Thyroid gland (tissue), 4 donors: ENCODE measurements at places on chromosomes 1 and 21.

DNA sequence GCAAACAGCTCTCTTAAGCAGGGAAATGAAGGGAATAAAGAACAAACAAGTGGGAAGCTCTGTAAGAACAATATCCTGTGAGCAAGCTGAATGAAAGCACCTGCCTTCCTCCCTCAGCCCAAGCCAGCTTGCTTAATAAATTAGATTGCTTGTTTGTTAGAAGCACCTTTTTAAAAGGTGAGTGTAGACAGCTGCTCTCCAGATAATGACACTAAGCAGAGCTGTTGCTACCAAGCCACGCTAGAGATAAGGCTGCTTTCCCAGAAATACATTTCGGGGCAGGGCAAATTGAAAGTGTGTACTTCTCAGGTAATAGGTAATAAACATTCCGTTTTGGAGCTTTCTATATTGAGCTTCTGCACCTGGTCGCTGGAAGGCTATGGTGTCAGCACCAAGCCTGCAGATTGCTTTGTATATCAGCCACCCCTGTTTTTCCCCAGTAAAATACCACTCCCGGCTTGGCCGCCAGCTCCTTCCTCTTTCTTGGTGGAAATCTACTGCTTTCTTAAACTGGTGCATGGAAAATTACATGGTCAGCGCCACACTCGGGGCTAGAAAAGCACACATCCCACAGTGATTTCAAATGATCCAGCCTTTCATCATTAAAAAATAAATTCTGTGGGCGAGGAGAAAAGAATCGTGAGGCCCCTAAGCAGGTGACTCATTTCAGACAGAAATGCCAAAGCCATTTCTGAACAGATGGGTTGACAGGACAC, 151.3 kb downstream of the ETS2 start:
- no peak for DNase-seq

DNA sequence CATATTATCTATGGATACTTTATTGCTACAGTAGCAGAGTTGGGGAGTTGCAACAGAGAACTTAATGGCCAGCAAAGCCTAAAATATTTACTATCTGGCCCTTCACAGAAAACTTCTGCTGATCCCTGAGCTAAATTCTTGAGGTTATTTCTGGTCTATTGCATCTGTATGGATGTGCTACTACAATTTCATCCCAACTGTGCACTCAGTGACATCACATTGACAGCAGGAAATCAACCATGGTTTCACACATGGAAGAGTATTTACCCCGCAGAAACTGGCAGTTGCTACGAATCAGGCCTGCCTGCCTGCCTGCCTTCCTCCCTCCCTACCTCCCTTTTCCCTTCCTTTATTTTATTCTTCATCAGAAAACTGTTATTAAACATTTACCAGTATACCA, 12.1 kb downstream of the CLCA2 start:
- DNase-seq, result no peak

DNA sequence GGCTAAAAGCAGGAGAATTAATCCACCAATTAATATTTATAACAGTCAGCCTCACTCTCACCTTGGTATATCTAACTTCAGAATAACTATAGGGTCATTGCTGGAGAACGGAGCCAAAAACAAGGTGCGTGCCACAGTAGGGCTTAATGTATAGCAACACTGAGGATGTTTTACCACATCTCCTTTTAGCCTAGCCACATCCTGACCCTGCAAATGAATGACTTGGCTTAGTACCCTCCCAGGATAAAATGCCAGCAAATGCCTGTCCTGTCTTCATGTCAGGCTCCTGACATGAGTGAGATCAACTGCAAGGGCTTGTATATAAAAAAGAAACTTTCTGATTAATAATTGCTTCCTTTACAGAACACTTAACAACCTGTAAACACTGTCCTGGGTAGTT, 2.7 kb upstream of the CDC42BPA start:
- DNase-seq, result no peak

DNA sequence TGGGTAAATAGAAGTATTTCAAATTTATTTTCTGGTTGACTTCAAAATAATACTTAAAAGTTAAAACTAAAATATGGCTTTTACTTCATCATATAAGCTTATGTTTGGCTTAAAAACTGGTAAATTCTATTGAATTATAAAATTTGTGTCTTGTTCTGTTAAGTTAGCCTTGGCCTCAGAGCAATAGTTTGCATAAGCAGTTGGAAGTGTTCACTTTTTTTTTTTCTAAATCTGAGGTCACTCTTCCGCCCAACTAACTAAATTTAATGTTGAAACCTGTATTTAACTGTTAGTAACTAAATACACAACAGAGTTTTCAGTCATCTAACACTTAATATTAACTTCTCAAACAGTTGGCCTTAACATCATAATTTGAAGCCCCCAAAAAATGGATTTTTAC, 871.7 kb upstream of the ADAMTS5 start:
- no peak for DNase-seq

DNA sequence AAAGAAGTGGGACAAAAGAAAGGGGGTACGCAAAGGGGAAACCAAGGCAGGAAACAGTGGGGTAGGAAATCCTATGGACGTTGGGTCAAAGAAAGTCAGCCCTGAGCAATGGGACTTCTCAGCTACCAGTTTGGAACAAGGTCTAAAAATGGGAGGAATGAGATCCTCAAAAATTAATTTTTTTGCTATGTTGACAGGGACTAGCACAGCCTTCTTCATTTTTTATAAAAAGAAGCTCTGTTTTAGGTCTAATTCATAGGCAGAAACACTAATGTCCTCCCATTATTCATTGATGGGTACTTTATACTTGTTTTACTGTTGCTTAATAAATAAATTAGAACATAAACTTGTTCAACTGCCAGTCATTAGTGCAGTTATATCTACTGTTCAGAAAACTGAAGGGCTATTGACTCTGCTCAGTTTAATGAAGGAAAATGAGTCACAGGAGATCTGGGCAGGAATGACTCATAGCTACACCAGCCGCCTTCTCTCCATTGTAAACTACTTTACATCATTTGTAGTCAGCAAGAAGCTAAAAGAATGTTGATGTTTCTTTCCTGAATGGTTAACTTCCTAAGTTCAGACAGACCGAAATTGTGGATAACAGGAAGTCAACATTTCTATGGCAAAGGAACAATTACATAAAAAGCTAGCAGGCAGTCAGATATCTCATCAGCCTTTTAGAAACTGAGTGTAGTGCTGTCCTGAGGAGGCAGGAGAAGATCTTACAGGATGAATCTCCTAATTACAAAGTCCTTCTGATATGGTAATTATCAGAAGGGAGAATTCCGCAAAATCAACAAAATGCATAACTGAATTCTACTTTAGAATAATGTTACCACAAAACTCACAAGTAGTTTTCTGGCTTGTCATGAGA, 356.4 kb upstream of the PKN2 start:
- DNase-seq, result no peak

DNA sequence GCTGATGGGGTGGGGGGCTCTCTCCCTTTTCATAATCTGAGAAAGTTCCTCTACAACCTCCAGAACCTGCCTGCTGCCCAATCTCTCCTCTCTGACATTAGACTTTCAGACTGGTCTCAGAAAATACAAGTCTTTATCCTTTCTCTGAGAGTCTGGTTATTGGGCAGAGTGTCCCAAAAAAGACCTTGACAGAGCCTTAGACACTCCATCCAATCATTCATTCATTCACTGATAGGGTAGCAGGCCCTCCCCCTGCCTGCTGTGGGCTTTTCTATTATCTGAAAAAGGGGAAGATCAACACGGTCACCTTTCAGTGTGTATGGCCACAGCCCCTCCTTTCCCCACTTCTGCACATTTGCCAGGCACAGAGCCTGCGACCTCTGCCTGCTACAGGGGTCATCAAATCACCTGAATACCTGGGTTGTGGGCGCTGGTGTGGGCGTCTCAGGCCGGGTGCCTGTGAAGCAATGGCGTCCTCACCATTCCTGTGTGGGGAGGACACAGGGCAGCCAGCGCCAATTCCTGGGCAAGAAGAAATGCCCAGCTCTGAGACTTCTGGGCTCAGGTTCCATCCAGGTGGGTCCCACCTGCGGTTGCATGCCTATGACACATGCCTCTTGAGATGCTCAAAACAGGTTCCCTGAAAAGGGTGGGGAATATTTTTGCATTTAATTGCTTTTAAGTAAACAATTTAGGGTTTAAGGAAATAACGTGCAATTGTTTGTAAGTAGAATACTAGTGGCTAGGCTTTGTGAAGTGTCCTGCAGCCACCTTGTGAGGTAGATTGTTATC, 52.8 kb downstream of the ELK4 start:
- no peak for DNase-seq
